Inflammatory macrophage treated with lipopolysaccharide for 1 hour (primary cell): ENCODE measurements at places on chromosomes 11 and 22.

GRCh38 chr11:113152500-113152899 is 161.9 kb upstream of the TTC12 start:
- no peak for DNase-seq

DNA sequence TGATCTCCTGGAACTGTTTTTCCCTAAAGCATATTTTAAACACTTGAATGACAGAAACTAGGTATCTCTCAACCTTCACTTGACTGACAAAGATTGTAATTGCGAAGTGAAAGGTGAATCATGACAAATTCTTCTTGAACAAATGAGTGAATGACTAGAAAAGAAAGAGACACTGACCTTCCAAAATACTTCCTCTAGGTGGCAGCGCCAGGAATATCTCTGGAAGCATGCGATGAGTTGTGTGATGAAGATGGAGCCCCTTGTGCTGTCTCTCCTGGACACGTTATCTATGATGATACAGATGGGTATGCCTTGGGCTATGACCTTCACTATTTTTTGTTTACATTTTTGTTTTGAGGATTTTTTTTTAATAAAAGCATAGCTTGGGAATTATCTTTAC is 7.0 kb upstream of the CASP12 start:
- DNase-seq, result no peak

DNA sequence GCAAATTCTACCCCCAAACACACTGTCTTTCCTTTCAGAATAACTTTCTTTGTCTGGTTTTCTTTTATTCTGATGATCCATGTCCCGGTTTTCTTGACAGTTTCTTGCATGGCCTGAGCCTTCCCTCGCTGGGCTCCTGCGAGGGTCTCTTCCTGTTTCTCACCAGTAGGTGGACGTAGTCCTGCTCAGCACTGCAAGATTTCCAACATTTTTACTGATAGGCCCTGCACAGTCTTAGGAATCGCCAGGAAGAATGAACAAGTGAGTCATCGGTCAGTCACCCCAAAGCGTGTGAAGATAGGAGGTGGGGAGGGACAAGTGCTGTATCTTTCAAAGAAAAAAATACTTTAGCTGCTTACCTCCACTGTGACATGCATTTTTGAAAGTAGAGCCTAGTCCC is 16.9 kb upstream of the KIRREL3 start:
- no peak for DNase-seq

DNA sequence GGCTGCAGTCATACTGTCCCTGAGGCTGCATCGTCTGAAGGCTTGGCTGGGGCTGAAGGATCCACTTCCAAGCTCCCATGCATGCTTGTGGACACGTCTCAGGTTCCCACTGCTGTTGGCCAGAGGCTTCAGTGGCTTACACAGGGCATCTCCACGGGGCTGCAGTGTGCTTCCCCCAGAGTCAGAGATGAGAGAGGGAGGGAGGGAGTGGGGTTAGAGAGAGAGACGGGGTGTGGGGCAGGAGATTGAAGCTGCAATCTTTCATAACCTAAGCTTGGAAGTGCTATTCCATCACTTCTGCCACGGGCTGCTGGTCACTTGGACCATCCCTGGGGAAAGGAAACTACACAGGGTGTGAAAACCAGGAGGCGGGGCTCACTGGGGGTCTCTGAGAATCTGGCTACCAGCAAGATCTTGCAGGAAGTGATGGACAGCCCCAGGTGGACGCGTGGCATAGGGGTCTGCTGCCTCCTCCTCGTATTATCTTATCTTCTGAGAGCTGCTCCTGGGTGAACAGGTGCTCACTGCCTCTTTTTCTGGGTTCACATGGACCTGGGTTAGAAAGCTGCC is 63.0 kb upstream of the MYEOV start:
- DNase-seq, result no peak

DNA sequence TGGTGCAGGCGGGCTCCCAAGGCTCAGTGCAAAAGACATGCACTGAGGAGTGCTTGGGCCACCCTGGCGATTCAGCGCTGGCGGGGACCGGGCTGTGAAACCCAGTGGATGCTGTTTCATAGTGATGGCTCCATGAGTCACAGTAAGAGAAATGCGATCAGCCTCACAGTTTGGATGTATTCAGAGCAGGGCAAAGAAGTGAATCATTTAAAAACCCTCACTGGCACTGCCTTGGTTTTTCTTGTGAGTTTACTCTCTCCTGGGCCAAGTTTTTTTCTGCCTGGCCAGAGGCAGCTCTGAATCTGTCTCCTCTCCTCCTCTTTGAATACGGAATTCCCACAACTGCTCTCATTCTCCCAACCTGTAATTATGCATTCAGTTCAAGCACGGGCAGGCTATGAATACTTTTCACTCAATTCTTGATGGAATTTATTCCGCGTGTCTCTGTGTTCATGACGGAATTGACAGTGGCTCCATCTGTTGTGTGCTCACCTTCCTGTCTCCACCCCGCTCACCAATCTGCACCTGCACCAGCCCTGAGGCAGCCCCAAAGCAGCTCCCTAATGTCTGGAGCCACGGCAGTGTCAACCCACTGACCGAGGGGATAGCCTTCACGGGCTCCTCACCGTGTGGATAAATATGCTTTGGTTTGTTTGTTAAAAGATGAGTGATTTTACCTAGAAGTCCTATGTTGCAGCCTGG is 14.9 kb downstream of the ADAMTS8 start:
- no peak for DNase-seq

GRCh38 chr11:106466521-106467080 is 389.1 kb downstream of the AASDHPPT start:
- no peak for DNase-seq

DNA sequence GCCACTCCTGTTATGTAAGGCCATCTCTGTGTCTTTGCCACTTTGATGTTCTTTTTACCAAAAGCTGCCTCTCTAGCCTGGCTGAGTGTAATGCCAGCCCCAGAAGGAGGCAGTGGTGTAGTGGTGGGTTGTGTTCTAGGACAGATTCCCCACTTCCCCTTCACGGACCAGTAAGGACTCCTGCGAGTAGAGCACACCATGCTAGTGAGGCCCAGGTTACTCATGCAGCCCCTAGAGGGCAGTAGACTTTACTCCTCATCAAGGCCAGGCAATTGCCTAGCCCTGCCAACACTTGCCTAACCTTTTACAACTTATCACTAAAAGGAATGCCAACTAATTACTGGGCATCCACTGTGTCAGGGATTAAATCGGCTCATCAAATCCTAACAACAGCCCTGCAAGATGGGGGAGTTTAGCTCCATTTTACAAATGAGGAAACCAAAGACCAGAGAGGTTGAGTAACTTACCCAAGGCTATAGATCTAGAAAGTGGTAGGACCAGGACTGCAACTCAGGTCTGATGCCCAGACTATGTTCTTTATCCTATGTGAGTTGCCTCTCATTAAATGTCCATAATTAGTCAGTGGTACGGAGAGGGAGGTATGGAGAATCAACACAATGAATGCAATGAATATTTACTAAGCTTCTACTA is 75.3 kb downstream of the APIP start:
- peak; percentile 71 for DNase-seq

- peak; percentile 72 for DNase-seq
Measured at GRCh38 chr11:2928605-2929530, at the start of gene PHLDA2. PHLDA2 (minus strand) TSS chr11:2929420; CDS start chr11:2929364, 56 bp downstream.

DNA sequence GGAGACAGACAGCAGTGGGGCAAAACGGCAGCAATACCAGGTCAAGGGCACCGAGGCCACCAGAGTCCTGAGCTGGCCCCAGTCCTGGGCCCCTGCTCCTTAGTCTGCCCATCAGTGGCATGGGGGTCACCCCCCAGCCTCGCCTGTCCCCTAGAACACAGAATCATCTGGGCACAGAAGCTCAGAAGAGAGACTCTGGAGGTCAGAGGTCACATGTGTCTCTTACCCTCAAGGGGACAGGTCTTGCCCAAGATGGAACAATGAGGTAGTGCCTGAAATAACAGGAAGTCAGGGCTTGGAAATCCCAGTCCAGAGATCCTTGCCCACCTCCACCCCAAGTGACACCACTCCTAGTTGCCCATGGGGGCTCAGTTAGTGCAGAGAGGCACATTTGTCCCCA is 20.6 kb downstream of the PDE2A start:
- peak; percentile 74 for DNase-seq

DNA sequence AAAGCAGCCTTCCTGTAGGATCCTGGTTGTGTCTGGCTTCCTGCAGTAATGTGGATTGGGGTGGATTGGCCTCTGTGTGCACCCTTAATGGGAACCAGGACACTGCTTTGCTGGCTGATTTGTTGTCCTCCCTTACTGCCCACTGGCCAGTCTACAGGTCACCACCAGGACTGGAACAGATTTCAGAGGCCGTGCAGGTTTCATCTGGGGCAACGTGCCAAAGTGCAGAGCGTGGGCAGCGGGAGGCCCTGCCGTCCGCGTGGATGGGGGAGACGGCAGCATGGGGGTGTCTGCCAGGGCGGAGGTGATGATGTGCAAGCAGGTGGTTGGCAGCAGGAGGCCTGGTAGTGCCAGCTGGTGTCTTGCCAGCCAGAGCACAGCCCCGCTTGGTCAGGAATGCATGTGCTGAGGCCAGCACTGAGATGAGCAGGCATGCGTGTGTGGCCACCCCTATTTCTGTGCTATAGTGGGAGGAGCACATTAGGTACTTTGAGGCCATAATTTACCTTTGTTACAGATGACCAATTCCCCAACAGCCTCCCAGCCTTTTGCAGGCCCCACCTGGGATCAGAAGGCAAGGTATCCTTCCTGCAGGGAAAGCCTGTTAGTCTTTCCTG is 24.3 kb downstream of the BCR start:
- DNase-seq, result no peak

- DNase-seq, result no peak
Measured at GRCh38 chr11:34909415-34909814, 6.8 kb downstream of the APIP start.

- peak; percentile 51 for DNase-seq
Measured at GRCh38 chr11:14454861-14455632, 44.6 kb downstream of the COPB1 start.
